ENCODE measurements at places on chromosomes 6 and 20.

- DNase-seq: no peak
These were observed 6.8 kb downstream of the NRN1 start for GRCh38 chr6:5999688-6000608.

- DNase-seq: no peak
These were observed 15.4 kb upstream of the FOXQ1 start for GRCh38 chr6:1296542-1296941.

DNA sequence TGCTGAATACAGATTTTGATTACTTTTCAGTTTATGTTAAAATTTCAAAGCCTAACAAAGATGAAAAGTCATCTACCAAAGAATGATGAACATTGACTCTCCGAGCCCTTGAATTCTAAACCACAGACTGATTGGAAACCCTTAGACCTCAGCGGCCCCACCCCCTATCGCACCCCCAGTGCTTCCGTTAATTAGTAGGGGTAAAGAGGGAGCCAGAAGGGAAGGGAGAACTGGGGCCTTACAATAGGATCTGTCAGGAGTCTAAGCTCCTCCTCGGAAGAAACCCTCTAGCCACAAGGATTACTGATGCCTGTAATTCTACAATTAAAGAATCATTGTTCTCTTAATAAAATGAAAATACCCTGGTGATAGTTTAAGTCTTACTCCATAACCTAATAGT, 79.7 kb upstream of the JARID2 start:
- DNase-seq: no peak

GRCh38 chr20:4350096-4350495, 334.7 kb upstream of the RNF24 start:
- no peak for DNase-seq

GRCh38 chr6:79613912-79614311, 17.2 kb upstream of the SH3BGRL2 start:
- no peak for DNase-seq
